ENCODE measurements at places on chromosomes 2 and 18. TPM values are rescaled to one million over a fixed set of nuclear protein-coding genes. Genes with fewer than 3 reads are reported as not detected.

The ASXL3 gene
- not detected for total RNA-seq

The ALPP gene
- not detected for total RNA-seq

The ADGRF3 gene
- total RNA-seq, result 0.24 TPM

The OBSL1 gene
- 82.6 TPM for total RNA-seq

The DSC3 gene
- not detected for total RNA-seq

The CCDC74B gene
- total RNA-seq, result 3.1 TPM

The AQP12A gene
- not detected for total RNA-seq

The MFSD6 gene
- total RNA-seq, result 2.6 TPM

The CTLA4 gene
- not detected for total RNA-seq

The AQP12B gene
- not detected for total RNA-seq

The FER1L5 gene
- not detected for total RNA-seq

The REG3A gene
- total RNA-seq, result not detected

The TUBA4B gene
- total RNA-seq, result not detected

The ANKRD53 gene
- 0.93 TPM for total RNA-seq

The ABCB11 gene
- not detected for total RNA-seq

The OR6B2 gene
- not detected for total RNA-seq

The CYP20A1 gene
- total RNA-seq, result 19.0 TPM

The POTEJ gene
- total RNA-seq, result not detected

The ACVR1C gene
- total RNA-seq, result 0.06 TPM

The ASB18 gene
- total RNA-seq, result not detected

The SIGLEC15 gene
- 0.39 TPM for total RNA-seq

The DTNB gene
- total RNA-seq, result 4.1 TPM
